CD8-positive, alpha-beta memory T cell (primary cell): ENCODE measurements at places on chromosomes 3 and 15. TPM values are rescaled to one million over a fixed set of nuclear protein-coding genes. Genes with fewer than 3 reads are reported as not detected.

The RAB11A gene
- 158 TPM for total RNA-seq

- no peak overlapping the region for H3K4me3 ChIP-seq
- H3K27me3 ChIP-seq, result no peaks in the 10 kb centered on the region
- H3K4me1 ChIP-seq, result no peaks in the 10 kb centered on the region
- H3K36me3 ChIP-seq, result no peaks in the 10 kb centered on the region
- DNase-seq, result no peak
- no peak overlapping the region for H3K27ac ChIP-seq
These were observed 37.1 kb upstream of the ST3GAL6 start for GRCh38 chr3:98726084-98726483.

The RLBP1 gene
- not detected for total RNA-seq

The TEX264 gene
- total RNA-seq, result 48.2 TPM

The CFAP100 gene
- total RNA-seq, result not detected

GRCh38 chr3:195128255-195129071 lies 142.5 kb downstream of the XXYLT1 start:
- no peaks in the 10 kb centered on the region for H3K36me3 ChIP-seq
- no peaks in the 10 kb centered on the region for H3K27me3 ChIP-seq
- H3K27ac ChIP-seq, result no peak overlapping the region

DNA sequence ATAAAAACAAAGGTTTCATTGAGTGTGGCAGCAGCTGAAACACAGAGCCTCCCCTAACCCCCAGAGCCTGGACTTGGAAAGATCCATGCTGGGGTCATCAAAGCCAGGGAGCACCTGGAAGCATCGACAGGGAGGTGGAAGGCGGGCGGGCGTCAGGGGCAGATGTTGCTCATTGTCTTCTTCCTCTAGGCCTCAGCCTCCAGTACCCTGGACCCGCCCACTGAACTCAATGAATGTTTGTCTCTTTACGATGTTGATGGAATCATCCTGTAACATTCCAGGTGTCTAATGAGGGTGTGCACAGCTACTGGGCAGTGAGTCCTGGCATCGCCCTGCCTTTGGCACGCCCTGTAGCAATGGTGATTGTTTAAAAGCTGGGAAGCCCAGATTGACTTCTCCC lies 9.8 kb downstream of the GP5 start:
- no peak for DNase-seq
- no peak overlapping the region for H3K4me3 ChIP-seq
- no peaks in the 10 kb centered on the region for H3K4me1 ChIP-seq

- DNase-seq, result no peak
- H3K27ac ChIP-seq, result no peak overlapping the region
- no peaks in the 10 kb centered on the region for H3K27me3 ChIP-seq
- H3K4me1 ChIP-seq, result peaks cover 3% of the 10 kb centered on the region
- H3K36me3 ChIP-seq, result no peaks in the 10 kb centered on the region
These were observed 179.4 kb downstream of the OPA1 start for GRCh38 chr3:193772422-193772763.

The CD96 gene
- total RNA-seq, result 69.1 TPM

- no peak for DNase-seq
- H3K4me3 ChIP-seq, result no peak overlapping the region
- H3K27ac ChIP-seq, result no peak overlapping the region
- H3K4me1 ChIP-seq, result no peaks in the 10 kb centered on the region
- H3K36me3 ChIP-seq, result no peaks in the 10 kb centered on the region
- no peaks in the 10 kb centered on the region for H3K27me3 ChIP-seq
These were observed 33.9 kb upstream of the TMCO5A start for GRCh38 chr15:37900326-37901221.

GRCh38 chr3:29949131-29949530 lies 657.3 kb upstream of the TGFBR2 start:
- no peak overlapping the region for H3K4me3 ChIP-seq
- DNase-seq, result no peak
- H3K36me3 ChIP-seq, result no peaks in the 10 kb centered on the region
- H3K4me1 ChIP-seq, result no peaks in the 10 kb centered on the region
- no peak overlapping the region for H3K27ac ChIP-seq

The FEZF2 gene
- total RNA-seq, result not detected

DNA sequence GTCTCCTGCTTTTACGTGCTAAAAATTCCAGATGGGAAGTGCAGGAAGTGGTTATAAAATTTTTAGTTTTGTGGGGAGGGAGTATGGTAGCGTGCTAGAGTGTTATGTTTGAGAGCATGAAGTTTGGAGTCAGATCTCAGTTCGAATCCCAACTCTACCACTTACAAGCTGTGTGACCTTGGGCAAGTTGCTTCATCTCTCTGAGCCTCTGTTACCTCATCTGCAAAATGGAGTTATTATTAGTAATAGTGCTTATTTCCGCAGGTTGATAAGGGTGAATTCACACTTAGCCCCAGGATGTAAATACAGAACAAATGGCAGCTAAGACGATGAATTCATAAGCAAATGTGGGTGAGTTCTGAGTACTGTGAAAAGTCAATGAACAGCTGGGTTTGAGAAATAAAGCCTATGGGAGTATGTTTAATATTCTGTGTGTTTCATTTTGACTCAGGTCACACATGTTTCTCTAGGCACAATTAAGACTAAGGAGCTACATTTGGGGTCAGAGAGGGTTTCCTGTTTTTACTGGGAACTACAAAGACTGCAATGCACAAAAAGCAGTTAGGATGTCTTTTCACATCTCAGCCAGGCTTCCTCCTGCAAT lies 73.1 kb upstream of the FEZF2 start:
- peaks cover 16% of the 10 kb centered on the region for H3K4me1 ChIP-seq
- no peak overlapping the region for H3K4me3 ChIP-seq
- no peak for DNase-seq
- H3K27me3 ChIP-seq, result no peaks in the 10 kb centered on the region
- no peaks in the 10 kb centered on the region for H3K36me3 ChIP-seq
- H3K27ac ChIP-seq, result no peak overlapping the region

DNA sequence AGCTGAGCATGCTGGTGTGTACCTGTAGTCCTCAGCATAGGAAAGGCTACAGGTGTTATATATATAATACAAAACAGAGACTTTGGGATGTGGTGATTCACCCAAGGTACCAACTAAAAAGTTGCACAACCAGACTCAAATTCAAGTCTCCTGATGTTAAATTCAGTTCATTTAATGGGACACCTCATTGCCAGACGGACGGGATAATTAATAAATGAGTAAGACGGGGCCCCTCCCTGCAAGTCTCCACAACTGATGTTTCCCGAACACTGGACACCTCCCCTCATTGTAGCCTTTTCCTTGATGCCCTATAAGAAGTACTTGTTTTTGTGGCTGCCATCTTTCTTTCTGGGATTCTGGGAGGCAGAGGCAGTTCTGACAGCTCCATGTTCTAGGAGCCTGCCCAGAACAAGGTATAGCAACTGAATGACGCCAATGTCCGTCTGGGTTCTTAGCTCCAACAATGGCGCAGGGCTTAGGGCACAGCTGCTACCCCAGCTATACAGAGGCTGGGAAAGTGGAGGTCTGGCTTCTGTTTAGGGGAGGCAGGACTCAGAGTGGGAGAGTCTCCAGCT lies 50.7 kb downstream of the CDC25A start:
- DNase-seq, result no peak
- H3K27me3 ChIP-seq, result no peaks in the 10 kb centered on the region
- H3K27ac ChIP-seq, result no peak overlapping the region
- H3K4me3 ChIP-seq, result no peak overlapping the region
- no peaks in the 10 kb centered on the region for H3K4me1 ChIP-seq

The AP3S2 gene
- 23.5 TPM for total RNA-seq

The EFCC1 gene
- total RNA-seq, result not detected

GRCh38 chr15:61364871-61365270 lies 135.8 kb upstream of the RORA start:
- H3K4me1 ChIP-seq, result no peaks in the 10 kb centered on the region
- H3K4me3 ChIP-seq, result no peak overlapping the region
- H3K27ac ChIP-seq, result no peak overlapping the region
- H3K27me3 ChIP-seq, result no peaks in the 10 kb centered on the region
- no peak for DNase-seq

DNA sequence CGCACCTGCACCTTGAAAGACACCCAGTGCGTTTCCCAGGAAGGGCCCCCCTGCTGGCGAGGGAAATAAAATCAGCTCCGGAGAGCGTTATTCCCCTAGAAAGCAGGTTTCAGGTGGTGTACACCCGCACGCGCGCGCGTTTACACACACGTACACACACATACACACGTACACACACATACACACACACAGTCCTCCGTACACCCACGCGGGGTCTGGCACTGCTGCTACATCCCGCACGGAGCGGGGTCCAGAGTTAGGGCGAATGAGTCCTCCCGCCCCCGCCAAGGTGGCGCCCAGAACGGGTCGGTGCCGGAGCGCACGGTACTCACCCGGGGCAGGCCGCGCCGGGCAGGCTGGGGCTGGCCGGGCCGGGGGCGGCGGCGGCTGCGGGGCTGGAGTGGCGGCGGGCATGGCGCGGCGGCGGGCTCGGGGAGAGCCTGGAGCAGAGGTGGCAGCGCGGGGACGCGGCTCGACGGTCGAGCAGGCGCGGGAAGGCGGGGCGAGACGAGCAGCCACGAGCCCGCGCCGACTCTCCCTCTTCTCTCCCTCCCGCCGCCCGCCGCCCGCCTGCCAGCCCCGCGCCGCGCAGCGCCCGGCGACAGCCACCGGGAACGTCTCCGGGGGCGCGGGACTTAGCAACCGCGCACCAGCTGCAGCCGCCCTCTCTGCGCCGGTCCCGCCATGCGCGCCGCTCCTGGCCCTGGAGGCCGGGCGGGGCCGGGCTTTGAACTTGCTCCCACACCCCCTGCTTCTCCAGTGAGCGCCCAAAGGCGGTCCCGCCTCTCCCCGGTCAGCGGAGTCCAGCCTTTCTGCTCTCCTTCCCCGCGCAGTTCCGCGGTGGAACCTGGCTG lies at the start of gene DCLK3:
TSS of gene DCLK3 (minus strand) at position 704 of the 854 bp plus-strand sequence. CDS start at position 414, 290 bp downstream.
- H3K27me3 ChIP-seq, result peaks cover 13% of the 10 kb centered on the region
- no peaks in the 10 kb centered on the region for H3K4me1 ChIP-seq
- no peaks in the 10 kb centered on the region for H3K36me3 ChIP-seq
- H3K27ac ChIP-seq, result no peak within 1 kb of the TSS

- H3K36me3 ChIP-seq, result no peaks in the 10 kb centered on the region
- no peaks in the 10 kb centered on the region for H3K27me3 ChIP-seq
- H3K27ac ChIP-seq, result no peak overlapping the region
These were observed 30.3 kb downstream of the TCF12 start for GRCh38 chr15:56948764-56949101.

The ARGFX gene
- total RNA-seq, result not detected

The ERICH6 gene
- not detected for total RNA-seq

The SLC12A8 gene
- total RNA-seq, result 1.0 TPM

The NPTN gene
- 58.5 TPM for total RNA-seq

The BFSP2 gene
- not detected for total RNA-seq

GRCh38 chr3:161851941-161852566 lies 355.4 kb downstream of the OTOL1 start:
- DNase-seq, result no peak
- H3K27ac ChIP-seq, result no peak overlapping the region
- no peak overlapping the region for H3K4me3 ChIP-seq
- no peaks in the 10 kb centered on the region for H3K36me3 ChIP-seq
- H3K27me3 ChIP-seq, result no peaks in the 10 kb centered on the region

The SPINK8 gene
- total RNA-seq, result not detected

GRCh38 chr3:128068156-128068620 lies 16.0 kb downstream of the SEC61A1 start:
- no peak overlapping the region for H3K4me3 ChIP-seq
- no peaks in the 10 kb centered on the region for H3K27me3 ChIP-seq
- peaks cover 62% of the 10 kb centered on the region for H3K36me3 ChIP-seq
- no peak for DNase-seq

DNA sequence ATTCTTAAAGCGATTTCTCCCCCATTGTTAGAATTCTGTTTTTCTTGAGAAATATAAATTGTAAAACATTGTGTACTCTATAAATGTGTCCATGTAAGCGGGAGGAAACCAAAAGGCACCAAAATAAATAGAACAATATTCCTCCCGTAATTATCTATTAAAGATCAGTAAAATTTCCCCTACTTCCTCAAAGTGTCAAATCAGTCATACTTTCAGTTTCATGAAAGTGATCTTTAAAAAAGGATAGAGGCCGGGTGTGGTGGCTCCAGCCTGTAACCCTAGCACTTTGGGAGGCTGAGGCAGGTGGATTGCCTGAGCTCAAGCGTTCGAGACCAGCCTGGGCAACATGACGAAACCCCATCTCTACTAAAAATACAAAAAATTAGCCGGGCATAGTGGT lies 278.9 kb downstream of the MECOM start:
- H3K36me3 ChIP-seq, result no peaks in the 10 kb centered on the region
- no peak overlapping the region for H3K4me3 ChIP-seq
- no peaks in the 10 kb centered on the region for H3K27me3 ChIP-seq
- no peaks in the 10 kb centered on the region for H3K4me1 ChIP-seq
- H3K27ac ChIP-seq, result no peak overlapping the region

The CCDC54 gene
- not detected for total RNA-seq

DNA sequence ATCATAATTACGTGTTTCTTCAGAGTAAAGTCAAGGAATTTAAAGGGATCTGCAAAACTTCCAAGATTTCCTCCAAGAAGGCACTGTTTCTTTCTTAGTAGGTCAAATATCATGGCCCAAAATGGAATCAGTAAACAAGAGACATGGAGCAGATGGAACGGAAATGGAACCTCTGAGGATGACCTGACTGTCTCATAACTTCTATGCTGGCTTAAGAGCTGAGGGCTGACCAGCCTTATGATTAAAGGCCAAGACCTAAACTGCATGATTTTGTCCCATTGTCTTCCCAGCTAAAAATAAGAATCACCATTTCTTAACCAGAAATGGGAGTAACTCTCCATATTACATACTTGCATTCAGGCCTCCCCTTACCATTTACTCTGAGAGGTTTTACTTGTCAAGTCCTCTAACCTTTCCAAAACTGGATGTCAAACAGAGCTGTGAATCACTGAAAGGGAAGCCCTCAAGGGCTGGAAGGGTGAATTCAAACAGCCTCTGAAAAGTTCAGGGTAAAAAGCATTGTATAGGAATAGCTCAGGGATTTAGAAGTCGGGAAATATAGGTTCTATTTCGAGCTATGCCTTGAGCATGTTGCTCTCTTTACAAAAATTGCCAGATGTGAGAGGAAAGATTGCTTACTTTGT lies 103.7 kb downstream of the MEIS2 start:
- H3K27me3 ChIP-seq, result no peaks in the 10 kb centered on the region
- no peak overlapping the region for H3K4me3 ChIP-seq
- DNase-seq, result no peak
- H3K36me3 ChIP-seq, result no peaks in the 10 kb centered on the region
- H3K4me1 ChIP-seq, result no peaks in the 10 kb centered on the region
- H3K27ac ChIP-seq, result no peak overlapping the region

The ALS2CL gene
- total RNA-seq, result 0.84 TPM

DNA sequence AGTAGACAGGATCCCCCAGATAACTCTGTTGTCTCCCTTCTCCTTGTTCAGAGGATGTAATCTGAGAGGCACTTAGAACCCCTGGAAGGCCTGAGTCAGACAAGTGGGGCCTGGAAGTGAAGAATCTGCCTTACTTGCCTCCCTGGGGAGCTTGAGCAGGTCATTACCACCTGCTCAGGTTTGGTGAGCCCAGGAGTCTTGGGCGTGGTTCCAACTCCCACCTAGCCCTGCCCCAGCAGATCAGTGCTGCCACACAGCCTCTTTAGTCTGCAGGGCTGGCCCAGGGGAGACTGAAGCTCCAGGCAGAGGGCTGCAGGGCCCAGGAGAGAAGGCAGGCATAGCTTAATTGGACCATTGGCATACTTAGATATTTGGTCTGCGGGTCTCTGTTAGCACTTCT lies 230.0 kb downstream of the ERC2 start:
- no peaks in the 10 kb centered on the region for H3K4me1 ChIP-seq
- H3K27me3 ChIP-seq, result no peaks in the 10 kb centered on the region
- no peak overlapping the region for H3K27ac ChIP-seq
- DNase-seq, result no peak
